Activated CD8-positive, alpha-beta memory T cell treated with anti-CD3 and anti-CD28 coated beads, Interleukin-2, amount 50 U/mL, for 4 hours (primary cell): ENCODE measurements at places on chromosomes 4 and X.

GRCh38 chr4:108833046-108833445, 70.2 kb upstream of the ETNPPL start:
- no peak for DNase-seq

GRCh38 chr4:123995936-123996335, 599.3 kb downstream of the SPRY1 start:
- no peak for DNase-seq

DNA sequence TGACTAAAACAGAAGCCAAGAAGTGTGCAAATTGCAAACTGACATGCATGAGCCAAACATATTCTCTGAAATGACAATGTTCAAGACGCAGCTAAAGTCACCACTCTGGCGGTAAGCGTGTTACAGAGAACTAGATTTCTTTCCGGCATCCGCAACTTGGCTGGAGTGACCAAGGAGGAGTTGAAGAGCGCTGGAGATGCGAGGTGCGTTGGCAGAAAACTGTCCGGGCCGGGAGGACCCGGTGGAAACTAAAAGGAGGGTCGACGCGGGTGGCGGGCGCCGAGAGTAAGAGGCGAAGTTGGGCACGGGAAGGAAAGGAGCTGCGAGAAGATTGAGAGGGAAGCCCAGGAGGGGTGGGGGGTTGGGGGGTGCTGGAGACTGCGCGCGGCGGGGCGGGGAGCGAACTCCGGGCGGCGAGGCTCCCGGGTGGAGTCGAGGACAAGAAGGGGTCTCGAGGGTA, 807 bp downstream of the SEL1L3 start:
- DNase-seq = peak; percentile 34

DNA sequence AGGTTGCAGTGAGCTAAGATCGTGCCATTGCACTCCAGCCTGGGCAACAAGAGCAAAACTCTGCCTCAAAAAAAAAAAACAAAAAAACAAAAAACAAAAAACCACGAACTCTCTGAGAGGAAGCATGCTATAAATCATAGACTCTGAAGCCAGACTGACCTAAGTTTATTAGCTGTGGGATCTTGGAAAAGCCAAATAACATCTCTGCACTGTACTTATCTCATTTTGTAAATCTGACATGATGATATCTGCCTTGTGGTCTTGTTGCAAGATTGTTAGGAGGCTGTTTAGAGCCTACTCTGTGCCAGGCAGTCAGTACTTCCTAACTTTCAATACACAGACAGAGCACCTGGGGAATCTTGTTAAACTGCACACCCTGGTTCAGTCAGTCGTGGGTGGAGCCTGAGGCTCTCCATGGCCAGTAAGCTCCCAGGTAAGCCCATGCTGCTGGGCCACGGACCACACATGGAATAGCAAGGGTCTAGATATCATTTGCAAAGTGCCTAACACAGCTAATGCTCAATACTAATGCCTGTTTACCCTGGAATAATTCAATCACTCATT, 107.6 kb upstream of the SMIM10 start:
- DNase-seq = no peak

DNA sequence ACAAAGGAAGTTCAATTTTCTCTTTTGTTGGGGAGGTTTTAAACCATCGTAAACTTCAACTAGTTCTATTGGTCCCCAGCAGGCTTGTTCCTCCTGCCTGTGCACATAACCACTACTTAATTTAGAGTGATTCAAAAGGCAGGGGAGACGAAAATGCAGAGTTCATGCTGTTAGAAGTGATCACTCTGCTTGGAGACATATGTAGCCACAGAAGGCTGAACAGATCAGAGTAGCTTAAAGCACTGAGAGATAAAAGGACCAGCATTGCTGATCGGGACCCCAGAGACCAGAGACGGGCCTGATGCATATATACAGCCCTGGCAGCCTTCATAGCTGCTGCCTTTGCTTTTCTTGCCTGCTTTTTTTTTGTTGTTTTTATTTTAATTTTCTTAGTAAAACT, 662.0 kb upstream of the CPEB2 start:
- no peak for DNase-seq
